Glutamatergic neuron (in vitro differentiated cells): ENCODE measurements at places on chromosomes 2 and 18. TPM values are rescaled to one million over a fixed set of nuclear protein-coding genes. Genes with fewer than 3 reads are reported as not detected.

DNA sequence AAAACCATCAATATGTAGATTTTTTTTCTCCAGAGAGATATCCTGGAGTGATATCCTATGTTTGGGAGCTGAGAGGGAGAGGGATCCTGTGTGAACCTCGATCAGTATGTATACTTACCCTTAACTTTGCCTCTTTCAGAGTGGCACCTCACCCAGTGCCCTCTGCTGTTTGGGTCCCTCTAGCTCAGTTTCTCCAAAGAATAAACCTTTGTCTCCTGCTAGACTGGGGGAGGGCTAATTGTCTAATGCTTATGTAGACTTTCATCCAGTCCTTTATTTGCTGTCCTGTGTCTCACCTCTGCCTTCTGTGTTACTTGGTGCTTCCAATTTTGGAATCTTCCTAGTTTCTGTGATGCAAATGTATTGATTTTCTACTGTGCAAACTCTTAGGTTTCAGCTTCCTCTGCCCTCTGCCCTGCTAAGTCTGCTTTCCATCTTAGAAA, 48.4 kb downstream of the MTX2 start:
- DNase-seq = no peak
- H3K4me3 ChIP-seq = no peak overlapping the region
- H3K4me1 ChIP-seq = peaks cover 13% of the 10 kb centered on the region
- H3K27me3 ChIP-seq = no peaks in the 10 kb centered on the region
- H3K27ac ChIP-seq = no peak overlapping the region
- no peaks in the 10 kb centered on the region for H3K36me3 ChIP-seq

GRCh38 chr2:233240897-233241296, 10.6 kb upstream of the ATG16L1 start:
- DNase-seq = no peak
- no peak overlapping the region for H3K27ac ChIP-seq
- H3K4me3 ChIP-seq = no peak overlapping the region
- peaks cover 7% of the 10 kb centered on the region for H3K27me3 ChIP-seq
- H3K36me3 ChIP-seq = peaks cover 6% of the 10 kb centered on the region

GRCh38 chr18:62586151-62586774, 63.4 kb downstream of the ZCCHC2 start:
- DNase-seq = peak; percentile 88
- H3K4me3 ChIP-seq = no peak overlapping the region
- no peak overlapping the region for H3K27ac ChIP-seq
- H3K4me1 ChIP-seq = peaks cover 10% of the 10 kb centered on the region
- no peaks in the 10 kb centered on the region for H3K27me3 ChIP-seq

- peaks cover 9% of the 10 kb centered on the region for H3K27me3 ChIP-seq
- no peaks in the 10 kb centered on the region for H3K36me3 ChIP-seq
- DNase-seq = peak; percentile 5
Observed at GRCh38 chr2:232890536-232890895, 20.5 kb downstream of the SNORC start.

- no peak overlapping the region for H3K4me3 ChIP-seq
- H3K27me3 ChIP-seq = no peaks in the 10 kb centered on the region
- H3K4me1 ChIP-seq = no peaks in the 10 kb centered on the region
Observed at GRCh38 chr18:22606563-22607283, 189.0 kb upstream of the CTAGE1 start.

GRCh38 chr2:36403675-36404230, 48.2 kb downstream of the CRIM1 start:
- no peaks in the 10 kb centered on the region for H3K36me3 ChIP-seq
- H3K27me3 ChIP-seq = no peaks in the 10 kb centered on the region
- H3K4me3 ChIP-seq = no peak overlapping the region
- peaks cover 4% of the 10 kb centered on the region for H3K4me1 ChIP-seq
- DNase-seq = no peak
- H3K27ac ChIP-seq = no peak overlapping the region

GRCh38 chr18:78396077-78396476, 583.5 kb upstream of the SALL3 start:
- no peak overlapping the region for H3K4me3 ChIP-seq
- no peak for DNase-seq
- no peaks in the 10 kb centered on the region for H3K36me3 ChIP-seq

DNA sequence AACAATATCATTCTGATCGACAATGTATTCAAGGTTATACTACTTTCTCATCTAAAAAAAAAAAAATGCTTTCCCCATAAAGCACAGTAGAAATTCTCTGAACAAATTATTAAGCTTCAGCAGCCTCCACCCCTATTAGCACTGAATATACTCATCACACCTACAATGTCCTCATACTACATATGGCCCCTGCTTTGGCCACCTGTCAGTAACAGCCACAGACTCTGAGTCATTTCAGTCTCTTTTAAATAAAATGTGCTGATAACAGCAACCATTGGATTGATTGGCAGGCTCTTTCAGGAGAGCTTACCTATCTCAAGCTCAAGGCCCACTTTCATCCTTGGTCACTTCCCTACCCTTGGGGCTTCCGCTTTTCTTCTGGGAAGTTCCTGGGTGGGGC, 236.7 kb downstream of the TMX3 start:
- H3K36me3 ChIP-seq = no peaks in the 10 kb centered on the region
- H3K27me3 ChIP-seq = no peaks in the 10 kb centered on the region
- peak; percentile 18 for DNase-seq
- peaks cover 30% of the 10 kb centered on the region for H3K4me1 ChIP-seq

DNA sequence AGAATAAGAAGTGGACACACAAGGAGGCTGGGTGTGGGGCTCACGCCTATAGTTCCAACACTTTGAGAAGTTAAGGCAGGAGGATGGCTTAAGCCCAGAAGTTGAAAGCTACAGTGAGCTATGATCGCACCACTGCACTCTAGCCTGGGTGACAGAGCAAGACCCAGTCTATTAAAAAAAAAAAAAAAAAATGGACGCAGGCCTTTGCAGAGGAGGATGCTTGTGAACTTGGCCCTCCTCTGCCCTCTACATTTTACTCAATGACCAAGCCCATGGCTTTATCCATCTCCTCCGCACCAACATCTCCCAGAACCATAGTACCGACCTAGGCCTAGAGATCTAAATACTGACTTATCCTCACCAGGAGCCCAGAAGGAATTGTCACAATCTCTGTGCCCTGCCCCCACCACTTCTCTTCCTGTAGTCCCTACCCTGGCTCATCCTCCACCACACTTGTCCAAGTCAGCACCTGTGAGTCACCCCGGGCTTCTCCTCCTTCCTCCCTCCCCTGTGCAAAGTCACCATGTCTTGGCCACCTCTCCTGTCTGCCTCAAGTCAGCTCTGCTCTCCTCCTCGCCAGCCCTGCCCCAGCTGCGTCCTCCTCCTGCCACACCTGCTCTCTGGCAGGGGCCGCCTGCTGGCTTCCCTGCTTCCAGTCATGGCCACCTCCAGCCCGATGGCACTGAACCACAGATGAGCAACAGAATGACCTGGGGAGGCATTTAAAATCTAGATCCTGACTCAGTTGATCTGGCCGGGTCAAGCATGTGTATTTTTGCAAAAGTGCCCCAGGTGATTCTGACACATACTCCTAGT, 35.8 kb upstream of the ASPRV1 start:
- H3K4me3 ChIP-seq = no peak overlapping the region
- H3K4me1 ChIP-seq = peaks cover 2% of the 10 kb centered on the region
- no peak for DNase-seq
- H3K36me3 ChIP-seq = peaks cover 4% of the 10 kb centered on the region
- H3K27ac ChIP-seq = peak overlapping the region; percentile 55

GRCh38 chr2:88829607-88830463, 138.4 kb downstream of the RPIA start:
- H3K4me3 ChIP-seq = no peak overlapping the region
- no peaks in the 10 kb centered on the region for H3K36me3 ChIP-seq
- H3K4me1 ChIP-seq = no peaks in the 10 kb centered on the region
- H3K27me3 ChIP-seq = peaks cover 2% of the 10 kb centered on the region
- no peak for DNase-seq
- H3K27ac ChIP-seq = no peak overlapping the region

DNA sequence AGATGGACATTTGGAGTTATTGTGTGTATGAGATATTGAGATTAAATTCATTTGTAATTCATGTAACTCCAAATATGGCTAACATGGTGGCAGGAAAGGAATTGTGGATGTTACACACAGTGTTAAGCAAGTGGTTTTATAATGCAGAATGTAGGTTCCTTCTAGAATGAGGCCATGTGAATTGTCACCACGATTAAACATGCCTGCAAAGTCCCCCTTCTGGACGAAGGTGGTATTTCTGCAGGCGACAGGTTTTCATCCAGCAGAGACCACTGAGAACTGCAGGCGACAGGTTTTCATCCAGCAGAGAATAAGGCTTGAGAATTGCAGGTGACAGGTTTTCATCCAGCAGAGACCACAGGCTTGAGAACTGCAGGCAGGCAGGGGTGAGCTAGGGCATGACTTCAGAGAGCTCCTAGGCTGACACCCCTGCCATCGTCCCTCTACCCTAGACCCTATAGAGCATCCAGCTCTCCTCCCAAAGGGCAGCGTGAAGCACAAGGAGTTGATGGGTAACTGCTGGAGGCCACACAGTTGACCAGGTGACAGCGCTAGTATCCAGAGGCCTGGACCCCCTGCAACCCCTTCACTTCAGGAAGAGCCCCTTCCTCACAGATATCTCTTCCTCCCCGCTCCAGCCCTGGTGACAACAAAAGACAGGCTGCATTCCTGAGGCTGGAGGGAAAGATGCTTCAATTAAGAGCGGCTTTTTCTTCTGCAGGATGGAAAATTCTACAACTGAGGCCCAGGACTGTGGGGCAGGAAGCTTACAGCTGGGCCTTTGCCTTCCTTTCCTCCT, 175.8 kb downstream of the LOXHD1 start:
- H3K36me3 ChIP-seq = no peaks in the 10 kb centered on the region
- peak; percentile 82 for DNase-seq
- no peak overlapping the region for H3K27ac ChIP-seq
- peaks cover 6% of the 10 kb centered on the region for H3K4me1 ChIP-seq
- H3K27me3 ChIP-seq = peaks cover 3% of the 10 kb centered on the region

DNA sequence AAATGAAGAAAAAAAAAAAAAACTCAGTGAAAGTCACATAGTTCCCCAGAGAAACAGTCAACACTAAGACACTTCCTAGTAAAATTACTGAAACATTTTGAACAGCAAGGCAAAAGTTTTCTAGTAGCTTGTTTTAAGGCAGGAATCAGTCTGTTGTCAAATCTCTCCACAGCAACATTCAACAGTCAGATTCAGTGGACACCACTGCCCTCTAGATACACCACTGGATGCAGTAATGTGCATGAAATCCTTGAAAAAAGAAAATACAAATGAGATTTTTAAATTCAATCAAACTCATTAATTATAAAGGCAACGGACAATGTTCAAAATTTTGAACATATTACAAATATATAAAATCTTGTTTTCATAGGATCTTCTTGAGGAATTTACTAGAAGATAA, 46.4 kb downstream of the GRB14 start:
- no peaks in the 10 kb centered on the region for H3K27me3 ChIP-seq
- H3K4me1 ChIP-seq = no peaks in the 10 kb centered on the region
- H3K36me3 ChIP-seq = no peaks in the 10 kb centered on the region
- no peak overlapping the region for H3K27ac ChIP-seq
- no peak for DNase-seq
- H3K4me3 ChIP-seq = no peak overlapping the region

DNA sequence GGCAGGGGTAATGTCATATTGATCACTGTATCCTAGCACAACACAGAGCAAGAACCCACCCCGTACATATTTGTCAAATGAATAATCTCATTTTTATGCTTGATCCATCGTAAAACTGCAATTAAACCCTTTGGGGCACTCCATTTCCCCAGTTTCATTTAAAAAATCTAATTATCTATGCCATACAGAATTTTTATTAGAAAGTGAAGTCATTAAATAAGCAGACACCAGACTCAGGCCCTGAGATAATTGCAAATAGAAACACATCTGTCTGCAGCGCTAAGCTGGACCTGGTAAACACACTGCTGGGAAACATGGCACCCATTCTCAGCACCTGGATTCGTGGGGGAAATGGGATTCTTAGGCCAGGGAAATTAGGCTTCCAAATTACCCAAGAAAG, 5.1 kb downstream of the CYRIA start:
- H3K4me3 ChIP-seq = no peak overlapping the region
- H3K27ac ChIP-seq = no peak overlapping the region
- peaks cover 3% of the 10 kb centered on the region for H3K27me3 ChIP-seq
- no peak for DNase-seq
- H3K4me1 ChIP-seq = peaks cover 16% of the 10 kb centered on the region
- peaks cover 5% of the 10 kb centered on the region for H3K36me3 ChIP-seq

DNA sequence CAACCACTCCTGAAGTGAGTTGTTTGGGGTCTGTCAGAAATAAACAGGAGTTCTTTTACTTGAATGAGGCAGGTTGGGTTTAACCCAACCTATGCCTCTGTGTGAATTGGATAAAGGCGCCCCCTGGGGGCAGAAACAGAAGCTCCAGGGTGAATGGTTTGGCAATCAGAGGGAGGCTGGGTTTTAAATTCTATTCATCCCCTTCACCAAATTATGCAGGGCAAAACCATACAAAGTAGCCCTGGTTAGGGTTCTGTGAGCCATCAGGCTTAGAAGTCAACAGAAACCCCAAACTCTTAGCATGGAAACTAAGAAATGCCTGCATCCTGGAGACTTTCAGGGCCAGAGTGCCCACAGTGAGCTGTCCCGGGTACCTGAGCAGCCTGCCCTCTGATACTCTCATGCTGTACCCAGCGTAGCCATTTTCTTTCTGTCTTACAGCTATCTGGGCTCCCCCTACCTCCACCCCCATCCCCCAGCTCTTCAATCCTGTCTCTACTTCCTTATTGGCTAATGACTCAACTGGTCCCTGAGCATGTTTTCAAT, 241.5 kb downstream of the ICOS start:
- no peaks in the 10 kb centered on the region for H3K27me3 ChIP-seq
- no peak overlapping the region for H3K27ac ChIP-seq
- no peak overlapping the region for H3K4me3 ChIP-seq
- no peaks in the 10 kb centered on the region for H3K36me3 ChIP-seq
- peak; percentile 60 for DNase-seq

DNA sequence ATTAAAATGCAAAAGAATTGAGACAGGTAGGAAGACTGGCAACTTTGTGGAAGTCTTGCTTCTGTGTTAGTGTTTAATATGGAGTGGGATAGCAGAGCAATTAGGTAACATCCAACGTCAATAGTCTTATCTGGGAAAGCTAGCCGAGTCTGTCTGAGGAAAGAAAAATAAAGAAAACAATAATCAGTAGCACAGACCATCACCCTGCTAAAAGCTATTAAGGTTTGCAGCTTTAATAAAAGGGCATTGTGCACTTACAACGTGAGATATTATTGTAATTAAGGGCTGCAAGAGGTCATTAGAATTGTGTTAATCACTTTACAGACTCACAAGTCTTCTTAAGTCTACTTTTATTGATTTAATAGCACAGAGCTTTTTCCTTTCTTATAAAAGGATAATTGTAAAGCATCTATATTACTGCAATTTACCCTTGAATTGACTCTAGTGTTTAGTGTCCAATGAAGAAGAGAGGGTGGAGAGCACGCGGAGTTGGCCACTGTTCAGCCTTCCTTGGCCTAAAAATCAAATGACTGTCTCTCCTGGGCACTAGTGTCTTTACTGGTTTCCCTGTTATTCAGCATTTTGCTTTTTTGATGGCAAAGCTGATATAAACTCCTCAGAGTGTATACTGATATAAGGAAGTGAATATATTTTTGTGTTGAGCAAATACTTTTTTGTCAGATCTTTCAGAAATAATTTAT, 2.0 kb downstream of the CDH7 start:
- no peak overlapping the region for H3K27ac ChIP-seq
- peaks cover 8% of the 10 kb centered on the region for H3K27me3 ChIP-seq
- H3K4me1 ChIP-seq = peaks cover 15% of the 10 kb centered on the region
- H3K36me3 ChIP-seq = no peaks in the 10 kb centered on the region
- H3K4me3 ChIP-seq = no peak overlapping the region

GRCh38 chr18:49856496-49856895, 43.2 kb upstream of the ACAA2 start:
- no peaks in the 10 kb centered on the region for H3K36me3 ChIP-seq
- H3K4me3 ChIP-seq = peak overlapping the region; percentile 42
- no peak overlapping the region for H3K27ac ChIP-seq
- no peaks in the 10 kb centered on the region for H3K27me3 ChIP-seq
- H3K4me1 ChIP-seq = peaks cover 21% of the 10 kb centered on the region

GAD1 gene
- 0.44 TPM for total RNA-seq

NDC80 gene
- 7.7 TPM for total RNA-seq

PTPRN gene
- 104 TPM for total RNA-seq

PRSS56 gene
- total RNA-seq = not detected
